NCI-H2081 (cell line): ENCODE measurements at places on chromosomes 2 and 18.

DNA sequence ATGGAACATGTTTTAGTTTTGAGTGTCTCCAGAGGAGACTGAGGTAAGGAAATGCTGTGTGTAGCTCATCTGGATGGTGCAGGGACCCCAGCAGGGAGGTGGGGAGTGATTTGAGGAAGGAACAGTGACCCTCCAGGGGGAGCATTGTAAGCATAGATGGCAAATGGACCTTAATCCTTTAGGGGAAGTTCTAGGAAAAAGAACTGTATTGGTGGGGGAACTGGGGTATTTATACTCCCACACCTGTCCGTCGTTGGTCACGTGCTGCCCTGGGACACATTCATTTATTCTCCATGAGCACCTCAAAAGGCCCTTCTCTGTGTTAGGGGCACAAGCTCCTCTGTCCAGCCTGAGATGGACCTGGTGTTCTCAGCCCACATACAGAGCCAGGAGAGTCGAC is 233.9 kb upstream of the HDAC4 start:
- DNase-seq: no peak

DNA sequence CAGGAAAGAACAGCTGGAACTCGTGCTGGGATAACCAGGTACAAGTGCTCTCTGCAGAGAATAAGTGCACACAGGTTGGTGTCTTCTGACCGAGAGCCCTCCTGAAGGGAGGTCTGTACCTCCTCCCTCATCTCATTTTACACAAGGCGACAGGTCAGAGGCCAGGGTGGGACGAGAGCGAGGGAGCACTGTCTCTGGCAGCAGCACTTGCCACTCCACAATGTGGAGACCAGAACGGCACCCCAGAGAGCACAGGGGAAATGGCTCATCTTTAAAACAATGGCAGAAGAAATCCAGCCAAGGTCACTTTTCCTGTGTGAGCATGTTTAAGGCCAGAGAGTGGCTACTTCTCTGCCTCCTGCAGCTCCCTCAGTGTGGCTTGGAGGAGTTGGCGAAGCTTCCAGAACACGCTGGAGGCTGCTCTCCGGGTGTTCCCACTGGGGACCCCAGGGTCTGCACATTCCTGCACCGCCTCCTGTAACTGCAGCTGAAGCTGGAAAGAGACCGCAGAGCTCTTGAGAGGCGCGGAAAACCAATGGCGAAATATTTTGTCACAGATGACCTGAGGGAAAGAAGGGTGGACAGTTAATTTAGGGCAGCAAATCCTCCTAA is 20.8 kb downstream of the DIPK1C start:
- DNase-seq: no peak

DNA sequence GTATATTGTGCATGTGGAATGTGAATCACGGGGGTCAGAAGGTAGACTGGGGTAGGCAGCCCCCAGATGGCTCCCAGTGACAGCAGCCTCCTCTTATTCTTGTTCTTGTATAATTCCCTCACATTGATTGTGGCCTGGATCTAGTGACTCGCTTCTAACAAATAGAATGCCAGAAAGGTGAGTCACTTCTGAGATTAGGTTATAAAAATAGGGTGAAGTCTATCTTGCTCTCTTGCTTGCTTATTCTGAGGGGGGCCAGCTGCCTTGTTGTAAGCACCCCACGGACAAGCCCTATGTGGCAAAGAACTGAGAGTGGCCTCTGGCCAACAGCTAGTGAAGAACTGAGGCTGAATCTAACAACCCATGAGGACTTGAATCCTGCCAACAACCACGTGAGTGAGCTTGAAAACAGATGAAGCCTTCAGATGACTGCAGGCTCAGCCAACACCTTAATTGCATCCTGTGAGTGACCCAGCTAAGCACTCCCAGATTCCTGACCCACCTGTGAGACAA is 15.6 kb upstream of the RMND5A start:
- DNase-seq: peak; percentile 16

- no peak for DNase-seq
These were observed 99.0 kb downstream of the PRKCE start for GRCh38 chr2:45750484-45750883.

GRCh38 chr2:212928681-212929080 is 222.7 kb downstream of the IKZF2 start:
- DNase-seq: no peak

DNA sequence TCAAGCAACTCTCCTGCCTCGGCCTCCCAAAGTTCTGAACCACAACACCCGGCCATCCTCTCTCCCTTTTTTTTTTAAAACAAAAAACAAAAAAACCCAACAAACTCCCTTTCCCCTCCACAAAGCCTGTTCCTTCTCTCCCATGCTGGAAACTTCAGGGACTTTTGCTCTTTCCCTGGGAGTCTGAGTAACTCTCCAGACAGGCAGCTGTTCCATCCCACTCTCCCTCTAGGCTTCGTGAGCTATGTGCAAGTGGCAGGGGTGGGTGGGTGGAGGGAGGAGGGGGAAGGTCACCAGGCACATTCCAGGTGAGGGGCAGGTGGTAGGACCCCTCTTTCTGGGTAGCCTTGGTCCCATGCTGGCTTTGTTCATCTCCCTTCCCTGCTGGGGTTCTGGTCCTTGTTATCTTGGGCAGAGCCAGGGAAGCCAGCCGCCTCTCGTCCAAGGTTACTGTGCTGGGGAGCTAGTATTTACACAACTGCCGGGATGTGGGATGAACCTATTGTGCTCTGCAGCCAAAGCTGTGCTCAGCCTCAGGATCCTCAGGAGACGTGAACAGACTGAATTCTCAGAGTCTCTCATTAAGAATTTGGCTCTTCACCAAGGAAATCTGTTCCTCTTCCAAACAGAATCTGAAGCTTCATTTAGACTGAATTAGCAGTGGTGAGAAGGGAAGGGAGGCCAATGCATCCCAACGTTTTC is 106.9 kb downstream of the LIPG start:
- DNase-seq: peak; percentile 18

- no peak for DNase-seq
These were observed 17.2 kb upstream of the ASXL3 start for GRCh38 chr18:33560686-33561370.

DNA sequence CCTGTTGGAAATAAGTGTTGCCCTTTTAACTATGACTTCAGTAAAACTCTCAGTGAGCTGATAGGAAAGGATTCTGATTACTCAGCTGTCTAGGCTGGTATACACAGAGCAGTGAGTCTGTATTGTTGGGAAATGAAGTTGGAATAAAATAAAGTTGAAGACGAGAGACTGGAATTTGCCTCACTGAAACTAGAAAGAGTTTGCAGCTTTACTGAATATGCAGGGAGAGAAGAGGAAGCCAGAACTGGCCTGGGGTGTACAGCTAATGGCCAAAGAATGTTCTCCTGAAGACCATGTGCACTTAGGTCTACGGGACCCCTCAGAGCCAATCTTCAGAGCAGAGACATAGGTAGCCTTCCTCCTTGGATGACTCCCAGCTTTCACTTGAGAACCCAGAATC is 26.5 kb downstream of the EIF4E2 start:
- no peak for DNase-seq

GRCh38 chr2:32358111-32358482 is 1.3 kb downstream of the BIRC6 start:
- no peak for DNase-seq

- peak; percentile 27 for DNase-seq
These were observed 1.4 kb downstream of the B3GNT2 start for GRCh38 chr2:62197011-62197924.

GRCh38 chr18:10249270-10249669 is 205.2 kb upstream of the APCDD1 start:
- no peak for DNase-seq

GRCh38 chr2:42049221-42050009 is 1.6 kb downstream of the PKDCC start:
- DNase-seq: no peak

DNA sequence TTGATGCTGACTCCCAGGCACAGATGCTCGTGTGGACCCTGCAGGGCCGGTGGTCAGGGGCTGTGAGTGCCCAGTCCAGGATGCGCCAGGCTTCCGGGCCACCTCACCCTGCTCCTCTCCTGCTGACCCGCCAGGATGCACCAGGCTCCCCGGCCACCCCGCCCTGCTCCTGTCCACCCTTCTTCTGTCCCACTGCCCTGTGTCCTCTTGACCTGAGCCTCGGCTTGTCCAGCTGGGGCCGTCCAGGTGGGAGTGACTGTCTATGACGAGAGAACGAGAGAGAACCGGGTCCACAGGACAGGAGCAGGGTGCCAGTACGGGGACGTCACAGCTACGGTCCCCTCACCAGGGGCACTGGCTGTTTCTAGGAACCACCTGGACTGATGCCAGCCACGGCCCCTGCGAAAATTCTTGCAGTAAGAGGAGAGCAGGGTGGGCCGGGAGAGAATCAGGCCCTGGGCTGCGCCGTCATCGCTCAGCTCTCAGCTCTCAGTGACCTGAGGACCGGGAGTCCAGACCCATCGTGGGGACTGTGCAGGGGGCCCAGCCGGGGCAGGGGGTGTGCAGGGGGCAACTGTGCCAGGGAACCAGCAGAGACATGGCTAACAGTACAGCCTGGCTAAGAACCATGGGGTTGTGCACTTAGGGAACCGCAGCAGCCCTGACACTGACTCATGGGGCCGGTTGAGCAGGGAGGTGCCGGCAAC is 12.9 kb upstream of the NFATC1 start:
- no peak for DNase-seq

DNA sequence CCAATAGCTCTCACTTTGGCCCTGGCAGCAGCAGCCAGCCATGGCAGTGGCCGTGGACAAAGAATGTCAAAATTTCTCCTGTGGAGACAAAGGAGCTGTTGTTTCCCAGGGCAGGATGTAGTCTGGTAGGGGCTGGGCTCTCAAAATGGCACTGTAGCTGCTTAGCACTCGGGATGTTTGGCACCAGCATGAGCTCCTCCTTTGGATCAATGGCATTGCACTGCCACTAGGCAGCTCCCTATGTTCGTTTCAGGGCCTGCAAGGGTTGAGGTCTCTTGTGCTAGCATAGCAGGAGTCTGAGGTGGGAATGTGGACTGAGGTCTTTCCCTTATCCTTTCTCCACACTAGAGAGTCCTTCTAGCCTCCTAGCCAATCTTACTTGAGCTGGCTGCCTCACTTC is 948.8 kb upstream of the FAM98A start:
- DNase-seq: no peak

DNA sequence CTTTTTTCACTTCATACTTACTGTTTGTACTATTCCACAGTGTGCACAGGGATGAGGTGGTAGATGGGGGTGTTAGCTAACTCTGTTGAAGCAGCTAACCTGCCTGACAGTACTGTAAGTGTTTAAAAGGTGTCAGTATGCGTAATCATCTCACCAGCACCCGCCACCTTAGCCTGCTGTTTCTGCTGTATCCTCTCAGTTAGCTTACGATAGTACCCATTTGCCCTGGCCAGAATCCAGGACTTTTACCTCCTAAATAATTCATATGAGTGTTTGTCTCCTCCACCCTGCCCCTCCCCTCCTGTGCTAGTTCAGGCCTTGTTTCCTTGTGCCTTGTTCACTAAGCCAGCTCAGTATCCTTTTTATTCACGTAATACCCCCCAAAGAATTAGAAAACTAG is 34.2 kb downstream of the TRAPPC12 start:
- peak; percentile 82 for DNase-seq

- DNase-seq: peak; percentile 21
These were observed 5.4 kb upstream of the CDCA7 start for GRCh38 chr2:173349287-173349686.

GRCh38 chr18:42977982-42978637 is 137.4 kb downstream of the RIT2 start:
- DNase-seq: peak; percentile 37

GRCh38 chr2:45651415-45652089 is at the start of gene PRKCE:
Gene PRKCE (plus strand): TSS chr2:45651675.
- peak; percentile 50 for DNase-seq

GRCh38 chr2:131127981-131128380 is 22.8 kb downstream of the PLEKHB2 start:
- no peak for DNase-seq

DNA sequence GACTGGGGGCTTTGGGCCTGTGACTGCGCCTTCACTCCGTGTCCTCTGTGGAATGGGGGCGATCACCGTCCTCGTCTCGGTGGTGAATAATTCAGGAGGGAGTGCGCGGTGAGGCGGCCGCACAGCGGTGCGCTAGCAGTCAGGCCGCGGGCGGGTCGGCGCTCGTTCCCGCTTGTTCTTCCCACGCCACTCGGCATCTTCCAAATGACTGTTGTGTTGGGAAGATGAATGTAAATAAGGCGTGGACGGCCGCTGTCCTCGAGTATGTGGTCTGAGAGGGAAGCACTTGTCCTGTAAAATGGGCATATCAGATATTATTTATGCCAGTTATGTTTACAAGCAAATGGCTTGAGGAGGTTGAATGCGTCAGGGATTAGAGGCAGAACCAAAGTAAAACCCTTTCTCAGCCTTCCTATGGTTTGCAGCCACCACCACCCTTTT is 608 bp upstream of the VPS4B start:
- DNase-seq: no peak

- DNase-seq: peak; percentile 36
These were observed 52.0 kb upstream of the ARL4C start for GRCh38 chr2:234548695-234549420.

DNA sequence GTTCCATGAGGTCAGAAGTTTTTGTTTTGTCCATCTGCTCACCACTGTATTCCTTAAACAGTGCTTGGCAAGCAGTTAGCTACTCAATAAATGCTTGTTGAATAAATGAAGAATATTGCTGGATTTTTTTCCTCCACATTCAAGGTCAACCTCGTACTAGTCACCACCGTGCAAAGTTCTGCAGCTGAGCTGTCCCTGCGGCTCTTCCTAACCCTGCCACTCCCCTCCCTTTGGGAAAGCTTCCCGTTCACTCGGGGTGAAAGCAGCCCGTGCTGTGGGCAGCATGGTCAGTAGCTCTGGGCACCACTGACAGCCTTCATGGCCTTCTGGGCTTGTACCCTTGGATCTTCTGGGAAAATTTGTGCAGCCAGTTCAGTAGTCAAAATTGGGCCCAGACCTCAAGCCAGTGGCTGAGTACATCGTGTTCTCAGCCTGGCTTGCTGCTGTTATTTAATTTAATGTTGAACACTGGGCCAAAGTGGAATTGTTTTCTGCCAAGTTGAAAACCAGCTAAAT is 469.3 kb upstream of the RAB12 start:
- DNase-seq: no peak

DNA sequence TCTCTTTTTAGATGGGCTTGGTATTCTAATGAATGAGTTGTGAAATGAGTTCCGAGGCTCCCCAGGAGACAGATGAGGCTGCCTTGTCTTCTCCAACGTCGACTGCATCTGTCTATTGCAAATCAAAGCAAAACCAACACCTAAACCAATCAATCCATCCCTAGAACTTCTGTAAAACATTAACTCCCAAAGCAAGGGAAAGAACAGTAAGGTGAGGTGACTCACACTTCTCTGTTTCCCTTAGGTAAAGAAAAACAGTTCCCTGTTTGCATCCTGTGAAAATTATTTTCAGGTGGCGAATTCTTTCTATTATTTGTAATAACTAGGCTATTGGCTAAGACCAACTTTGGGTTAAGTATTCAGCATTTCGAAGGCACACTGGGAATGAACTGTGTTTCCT is 249.4 kb downstream of the EPHA4 start:
- no peak for DNase-seq
